ENCODE measurements at places on chromosomes 2 and 18. TPM values are rescaled to one million over a fixed set of nuclear protein-coding genes. Genes with fewer than 3 reads are reported as not detected.
A peak's percentile ranks its signal among the peaks of the same experiment; 100 is the strongest.

- no peak for DNase-seq
- H3K27me3 ChIP-seq: peaks cover under 1% of the 10 kb centered on the region
- no peaks in the 10 kb centered on the region for H3K4me1 ChIP-seq
- no peaks in the 10 kb centered on the region for H3K36me3 ChIP-seq
- H3K27ac ChIP-seq: no peak overlapping the region
Measured at GRCh38 chr18:34985963-34986362, 55.2 kb upstream of the MAPRE2 start.

DNA sequence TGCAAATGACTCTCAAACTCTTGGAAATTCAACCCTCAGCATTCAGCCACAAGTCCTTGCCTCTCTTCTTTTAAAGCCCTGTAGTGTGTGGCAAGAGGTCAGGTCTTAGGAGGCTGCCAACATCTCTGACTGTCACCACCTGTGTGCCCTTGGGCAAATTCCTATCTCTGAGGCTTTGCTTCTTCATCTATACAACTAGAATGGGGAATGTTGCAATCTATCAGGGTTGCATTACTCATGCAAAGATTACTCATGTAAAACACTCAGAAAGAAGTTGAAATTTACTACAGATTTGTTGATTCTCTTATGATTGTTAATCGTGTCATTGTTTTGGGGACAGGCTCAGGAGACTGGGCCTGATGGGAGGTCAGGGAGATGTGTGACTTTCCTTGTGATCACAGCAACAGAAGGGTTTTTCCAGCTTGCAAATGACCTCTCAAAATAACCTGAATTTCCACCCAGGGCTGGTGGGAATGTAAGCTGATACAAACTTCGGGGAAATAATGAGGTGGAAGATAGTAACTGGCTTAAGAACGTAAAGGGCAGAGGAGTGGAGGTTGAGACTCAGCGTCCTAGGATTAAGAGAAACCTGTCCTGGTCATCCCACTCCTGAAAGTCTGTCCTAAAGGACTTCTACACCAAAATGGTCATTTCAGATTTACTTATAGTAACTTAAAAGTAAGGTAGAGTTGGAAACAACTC is 32.1 kb upstream of the SIGLEC15 start:
- H3K27me3 ChIP-seq: no peaks in the 10 kb centered on the region
- DNase-seq: no peak
- no peak overlapping the region for H3K4me3 ChIP-seq
- no peak overlapping the region for H3K27ac ChIP-seq

Gene CFAP53
- 0.34 TPM for total RNA-seq

- no peaks in the 10 kb centered on the region for H3K36me3 ChIP-seq
- H3K4me3 ChIP-seq: no peak overlapping the region
- H3K27ac ChIP-seq: no peak overlapping the region
- no peaks in the 10 kb centered on the region for H3K27me3 ChIP-seq
- no peaks in the 10 kb centered on the region for H3K4me1 ChIP-seq
Measured at GRCh38 chr2:3487028-3487425, 32.3 kb downstream of the ADI1 start.

GRCh38 chr2:60353863-60354262 is 199.6 kb downstream of the BCL11A start:
- H3K36me3 ChIP-seq: no peaks in the 10 kb centered on the region
- H3K4me1 ChIP-seq: no peaks in the 10 kb centered on the region
- H3K4me3 ChIP-seq: no peak overlapping the region
- H3K27me3 ChIP-seq: no peaks in the 10 kb centered on the region
- H3K27ac ChIP-seq: no peak overlapping the region

GRCh38 chr2:9206991-9207640 is 504 bp downstream of the ASAP2 start:
- peaks cover 6% of the 10 kb centered on the region for H3K4me1 ChIP-seq
- H3K27me3 ChIP-seq: no peaks in the 10 kb centered on the region
- H3K27ac ChIP-seq: no peak overlapping the region
- peak overlapping the region; percentile 67 for H3K4me3 ChIP-seq

DNA sequence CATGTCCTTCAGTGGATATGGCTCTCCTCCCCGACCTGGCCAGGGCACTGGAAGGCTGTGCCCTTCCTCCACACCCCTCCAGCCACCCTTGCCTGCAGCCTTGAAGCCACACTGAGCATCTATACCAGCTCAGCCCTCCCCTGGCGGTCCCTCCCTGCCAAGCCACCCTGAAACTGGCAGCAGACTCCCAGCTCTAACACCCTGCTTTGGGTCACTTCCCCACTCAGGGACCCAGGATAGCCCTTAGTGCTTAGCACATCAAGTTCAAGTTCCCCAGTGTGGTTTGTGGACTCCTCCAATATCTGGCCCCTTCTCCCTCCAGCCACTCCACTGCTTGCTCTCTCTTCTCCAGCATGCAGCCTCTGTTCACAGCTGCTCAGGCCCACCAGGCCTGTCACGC is 89.4 kb downstream of the TNS1 start:
- peaks cover 3% of the 10 kb centered on the region for H3K27me3 ChIP-seq
- no peaks in the 10 kb centered on the region for H3K36me3 ChIP-seq
- peaks cover 6% of the 10 kb centered on the region for H3K4me1 ChIP-seq
- DNase-seq: no peak
- no peak overlapping the region for H3K4me3 ChIP-seq

DNA sequence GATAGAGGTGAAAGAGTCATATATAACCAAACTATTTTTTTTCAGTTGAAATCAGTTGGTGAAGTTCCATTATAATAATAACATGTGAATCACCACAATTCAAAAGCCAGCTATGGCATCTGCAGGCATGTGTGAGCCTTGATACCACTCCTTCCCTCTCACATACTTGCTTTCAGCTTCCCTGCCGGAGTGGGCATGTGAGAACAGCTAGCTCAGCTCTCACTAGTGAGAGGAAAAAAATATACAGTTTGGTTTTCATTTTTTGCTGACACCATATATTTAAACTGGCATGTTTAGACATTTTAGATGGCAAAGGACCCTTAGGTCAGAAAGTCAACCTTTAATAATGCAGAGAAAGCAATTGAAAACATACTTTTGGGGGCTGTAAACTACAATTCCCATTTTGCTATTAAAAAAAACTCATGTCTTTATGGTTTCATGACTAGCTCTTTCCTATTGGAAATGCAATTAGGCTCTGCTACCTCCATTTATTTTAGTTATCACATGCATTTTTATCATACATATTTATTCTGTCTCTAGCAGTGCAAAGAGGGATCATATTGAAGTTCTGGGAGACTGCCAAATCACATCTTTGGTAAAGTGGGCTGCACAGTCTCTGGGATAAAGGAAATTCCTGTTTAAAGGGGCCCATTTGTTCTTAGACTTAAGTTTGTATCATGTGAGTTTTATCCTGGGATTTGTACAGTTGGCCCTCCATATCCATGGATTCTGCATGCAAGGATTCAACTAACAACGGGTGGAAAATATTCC is 33.2 kb upstream of the SLC40A1 start:
- no peak overlapping the region for H3K4me3 ChIP-seq
- H3K27ac ChIP-seq: no peak overlapping the region
- no peaks in the 10 kb centered on the region for H3K36me3 ChIP-seq
- no peaks in the 10 kb centered on the region for H3K27me3 ChIP-seq
- H3K4me1 ChIP-seq: no peaks in the 10 kb centered on the region

Gene SULT6B1
- total RNA-seq: not detected

Gene RND3
- 25.6 TPM for total RNA-seq

- H3K4me1 ChIP-seq: no peaks in the 10 kb centered on the region
- H3K27ac ChIP-seq: no peak overlapping the region
- no peak for DNase-seq
- H3K27me3 ChIP-seq: peaks cover 52% of the 10 kb centered on the region
- H3K4me3 ChIP-seq: no peak overlapping the region
Measured at GRCh38 chr2:64990876-64991275, 1.7 kb downstream of the SLC1A4 start.

Gene SLC4A3
- total RNA-seq: 7.4 TPM

Gene PLEKHB2
- total RNA-seq: 54.8 TPM

DNA sequence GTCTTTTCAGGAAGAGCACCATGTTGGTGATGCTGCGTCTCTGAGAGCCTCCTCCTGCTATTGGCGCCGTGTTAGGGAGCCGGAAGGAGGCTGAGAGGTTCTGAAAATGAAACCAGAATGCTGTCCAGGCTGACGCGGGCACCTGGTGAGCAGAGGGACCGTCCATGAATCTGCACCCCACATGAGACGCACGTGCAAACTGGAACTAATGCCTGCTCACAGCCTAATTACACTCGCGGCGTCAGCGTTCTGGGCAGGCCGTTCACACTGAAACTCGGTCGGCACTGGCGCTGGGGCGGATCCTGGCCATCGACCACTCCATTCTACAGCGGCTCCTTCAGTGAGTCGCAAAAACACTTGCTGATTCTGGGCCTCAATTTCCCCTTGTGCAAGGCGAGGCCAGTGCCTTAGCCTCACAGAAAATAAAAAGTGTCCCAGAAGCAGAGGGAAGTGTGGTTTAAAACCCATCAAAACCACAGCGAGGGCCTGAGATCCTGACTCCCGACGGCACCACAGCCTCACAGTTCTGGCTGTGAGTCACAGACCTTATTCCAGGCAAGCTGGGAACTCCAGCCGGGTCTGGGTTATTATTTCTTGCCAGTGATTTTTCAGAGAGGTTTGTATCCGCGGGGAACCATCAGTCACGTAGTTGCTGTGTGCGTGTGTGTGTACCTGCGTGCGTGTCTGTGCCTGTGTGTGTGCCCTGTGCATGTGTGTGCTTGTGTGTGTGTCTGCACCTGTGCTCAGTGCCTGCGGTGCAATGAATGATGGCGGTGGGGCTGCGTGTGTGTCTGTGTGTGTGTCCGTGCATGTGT is 49.1 kb upstream of the CTDP1 start:
- no peak overlapping the region for H3K4me3 ChIP-seq
- no peak for DNase-seq
- H3K27me3 ChIP-seq: no peaks in the 10 kb centered on the region
- no peaks in the 10 kb centered on the region for H3K36me3 ChIP-seq
- H3K27ac ChIP-seq: no peak overlapping the region

- H3K27ac ChIP-seq: no peak overlapping the region
- no peaks in the 10 kb centered on the region for H3K4me1 ChIP-seq
- H3K27me3 ChIP-seq: no peaks in the 10 kb centered on the region
- no peak for DNase-seq
Measured at GRCh38 chr2:220393711-220394110, 766.3 kb downstream of the SLC4A3 start.

- H3K36me3 ChIP-seq: no peaks in the 10 kb centered on the region
- H3K27me3 ChIP-seq: no peaks in the 10 kb centered on the region
- no peak overlapping the region for H3K27ac ChIP-seq
- no peak overlapping the region for H3K4me3 ChIP-seq
- H3K4me1 ChIP-seq: no peaks in the 10 kb centered on the region
- DNase-seq: no peak
Measured at GRCh38 chr2:105375001-105375561, 23.8 kb downstream of the FHL2 start.

Gene CDK5R2
- total RNA-seq: not detected

- no peaks in the 10 kb centered on the region for H3K4me1 ChIP-seq
- H3K4me3 ChIP-seq: no peak overlapping the region
- DNase-seq: no peak
- H3K27ac ChIP-seq: no peak overlapping the region
- H3K36me3 ChIP-seq: no peaks in the 10 kb centered on the region
Measured at GRCh38 chr2:232977438-232977971, 35.6 kb downstream of the NGEF start.

DNA sequence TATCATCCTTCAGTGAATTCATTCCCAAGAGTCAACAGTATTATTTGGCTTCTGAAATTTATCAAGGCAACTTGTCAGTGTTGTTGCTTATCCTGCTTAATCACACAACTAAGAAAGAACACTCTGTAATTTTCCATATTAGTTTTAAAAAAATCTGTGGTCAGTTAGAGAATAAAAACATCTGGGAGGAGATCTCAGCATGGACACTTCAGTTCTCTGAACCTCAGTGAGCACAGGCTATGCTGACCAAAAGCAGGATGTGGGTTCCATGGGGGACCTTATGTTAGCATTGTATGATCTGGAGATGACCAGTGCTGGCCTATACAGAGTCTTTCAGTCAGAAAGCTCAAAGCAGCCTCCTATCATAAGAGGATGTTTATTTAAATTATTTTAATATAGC is 79.1 kb upstream of the KLHL14 start:
- no peak overlapping the region for H3K4me3 ChIP-seq
- H3K27me3 ChIP-seq: no peaks in the 10 kb centered on the region
- H3K27ac ChIP-seq: no peak overlapping the region
- no peaks in the 10 kb centered on the region for H3K4me1 ChIP-seq

- no peaks in the 10 kb centered on the region for H3K36me3 ChIP-seq
- H3K27me3 ChIP-seq: no peaks in the 10 kb centered on the region
- H3K4me1 ChIP-seq: no peaks in the 10 kb centered on the region
- no peak for DNase-seq
Measured at GRCh38 chr18:47531717-47532116, 280.3 kb upstream of the SKOR2 start.

GRCh38 chr2:65608466-65608865 is 176.1 kb upstream of the SPRED2 start:
- peaks cover 12% of the 10 kb centered on the region for H3K4me1 ChIP-seq
- no peak overlapping the region for H3K4me3 ChIP-seq
- peak; percentile 33 for DNase-seq
- H3K27me3 ChIP-seq: no peaks in the 10 kb centered on the region
- no peaks in the 10 kb centered on the region for H3K36me3 ChIP-seq
- no peak overlapping the region for H3K27ac ChIP-seq

DNA sequence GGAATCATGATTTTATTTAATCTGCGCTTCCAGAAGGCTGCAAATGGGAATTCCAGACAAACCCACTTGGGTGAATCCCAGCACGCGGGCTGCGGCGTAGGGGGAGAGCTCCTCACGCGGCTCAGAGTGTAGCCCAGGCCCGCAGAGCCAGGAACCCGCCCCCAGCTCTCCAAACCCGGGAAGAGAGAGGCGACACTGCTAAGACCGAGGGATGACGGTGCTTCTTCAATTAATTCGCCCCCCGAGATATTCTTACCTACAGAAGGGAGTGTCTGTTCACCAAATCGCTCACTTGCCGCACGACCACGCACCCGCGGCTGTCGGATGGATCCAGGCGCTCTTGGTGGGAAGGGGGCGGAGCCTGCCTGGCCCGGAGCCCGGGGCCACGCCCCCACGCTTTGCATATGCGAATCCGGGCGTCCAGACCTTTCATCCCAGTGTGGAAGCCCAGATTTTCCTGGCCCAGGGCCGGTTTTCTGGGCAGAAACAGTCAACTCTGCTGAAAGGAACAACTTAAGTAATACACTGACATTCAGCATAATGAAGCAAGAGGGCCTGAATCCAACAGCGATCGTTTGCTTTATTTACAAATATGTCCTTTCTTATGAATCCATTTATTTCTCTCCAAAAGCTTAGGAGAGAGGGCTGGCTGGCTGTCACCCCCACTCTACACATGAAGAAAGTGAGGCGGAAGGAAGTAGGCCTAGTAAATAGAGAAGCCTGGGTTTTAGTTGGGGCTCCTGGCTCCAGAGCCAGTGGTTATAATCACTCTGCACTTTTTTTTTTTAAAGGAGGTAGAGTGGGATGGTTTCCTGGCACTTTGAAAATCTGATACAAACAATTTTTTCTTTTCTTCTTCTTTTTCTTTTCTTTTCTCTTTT is at the start of gene SLC19A3:
Gene SLC19A3 (minus strand): TSS at position 342 of the 881 bp plus-strand sequence. CDS start 15,710 bp downstream, outside the sequence.
- no peaks in the 10 kb centered on the region for H3K27me3 ChIP-seq
- peaks cover 1% of the 10 kb centered on the region for H3K4me1 ChIP-seq
- DNase-seq: peak; percentile 49
- no peaks in the 10 kb centered on the region for H3K36me3 ChIP-seq

DNA sequence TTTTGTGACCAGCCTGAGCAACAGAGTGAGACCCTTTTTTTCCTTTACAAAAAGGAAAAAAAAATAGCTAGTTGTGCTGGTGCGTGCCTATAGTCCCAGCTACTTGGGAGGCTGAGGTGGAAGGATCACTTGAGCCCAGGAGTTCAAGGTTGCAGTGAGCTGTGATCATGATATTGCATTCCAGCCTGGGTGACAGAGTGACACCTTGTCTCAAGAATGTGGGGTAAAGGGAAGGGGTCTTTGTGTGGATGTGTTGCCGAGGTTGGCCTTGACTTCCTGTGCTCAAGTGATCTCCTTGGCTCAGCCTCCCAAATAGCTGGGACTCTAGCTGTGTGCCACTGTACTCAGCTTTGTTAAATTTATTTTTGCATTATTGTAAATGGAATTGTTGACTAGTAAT is 120.6 kb downstream of the ZNF407 start:
- no peak overlapping the region for H3K4me3 ChIP-seq
- H3K4me1 ChIP-seq: no peaks in the 10 kb centered on the region
- no peaks in the 10 kb centered on the region for H3K27me3 ChIP-seq

Gene GTF2A1L
- not detected for total RNA-seq

Data from H1 (cell line).